ENCODE measurements at places on chromosomes 11 and 22.

DNA sequence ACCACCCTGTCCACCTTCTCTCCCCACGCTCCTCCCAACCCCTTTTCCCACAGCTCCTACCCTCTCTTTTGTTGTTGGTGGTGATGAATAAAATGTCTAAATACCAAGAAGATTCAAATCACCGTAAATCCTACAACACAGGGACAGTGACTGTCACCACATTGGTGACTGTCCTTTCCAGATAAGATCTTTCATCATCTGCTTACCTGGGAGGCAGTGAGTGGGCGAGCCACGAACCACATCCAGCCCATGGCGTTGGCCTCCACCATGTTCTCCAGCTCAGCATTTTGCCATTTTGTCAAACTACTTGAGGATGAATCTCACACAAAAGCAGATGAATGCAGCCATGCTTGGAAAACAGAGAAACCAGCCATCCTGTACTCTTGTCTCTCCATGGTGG, 6.7 kb upstream of the CYTH4 start:
- no peak for DNase-seq

GRCh38 chr22:44894782-44895181, 115.0 kb downstream of the PHF21B start:
- DNase-seq: no peak

- DNase-seq: no peak
Measured at GRCh38 chr11:94876222-94876621, 97.1 kb downstream of the CWC15 start.

GRCh38 chr11:59053387-59053786, 32.7 kb upstream of the GLYATL1B start:
- DNase-seq: peak; percentile 77

GRCh38 chr11:94128291-94128745, 323 bp upstream of the PANX1 start:
- DNase-seq: no peak

- no peak for DNase-seq
Measured at GRCh38 chr22:24011735-24012068, 598 bp downstream of the CABIN1 start.

Data from stimulated activated CD8-positive, alpha-beta memory T cell treated with anti-CD3 and anti-CD28 coated beads, Interleukin-15, amount 100 ng/mL, for 1 hour (primary cell).